GM13976 (cell line): ENCODE measurements at places on chromosomes 3 and 15.

DNA sequence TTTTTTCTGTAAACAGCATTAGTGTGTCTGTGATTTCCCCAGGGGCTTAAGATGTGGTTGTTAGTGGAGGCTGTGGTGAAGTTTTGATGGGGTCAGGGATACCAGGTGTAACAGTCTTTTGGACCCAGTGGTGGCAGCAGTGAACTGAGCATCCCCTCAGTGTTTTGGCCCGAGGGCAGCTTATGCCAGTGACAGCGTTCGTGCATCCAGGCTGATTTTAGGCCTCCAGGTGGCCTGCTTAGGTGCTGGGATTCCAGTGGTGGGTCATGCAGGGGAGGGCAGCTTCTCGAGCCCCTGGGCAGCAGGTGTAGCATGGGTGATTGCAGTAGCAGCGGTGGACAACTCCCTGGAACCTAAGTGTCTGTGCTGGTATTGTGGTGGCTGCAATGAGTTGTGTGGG, 29.2 kb downstream of the STT3B start:
- DNase-seq, result no peak

DNA sequence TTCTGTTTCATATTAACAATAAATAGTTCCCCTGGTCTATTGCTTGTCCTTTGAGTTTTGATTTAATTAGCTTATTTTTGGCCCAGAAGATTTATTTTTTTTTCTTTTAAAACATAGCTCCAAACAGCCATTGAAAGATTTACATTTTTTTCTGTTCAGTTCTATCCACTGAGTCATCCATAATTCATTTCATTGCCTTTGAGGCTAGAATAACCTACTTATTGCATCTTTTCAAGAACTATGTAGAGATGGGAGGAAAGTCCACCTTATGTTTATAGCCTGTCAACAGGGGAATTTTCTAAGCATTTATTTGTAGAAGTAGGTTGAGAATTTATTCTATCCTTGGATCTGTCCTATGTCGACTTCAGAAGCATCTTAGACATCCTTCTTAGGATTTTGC, 53.4 kb upstream of the CHD2 start:
- DNase-seq, result no peak

GRCh38 chr3:170858599-170858998, 11.4 kb downstream of the RPL22L1 start:
- DNase-seq, result no peak

DNA sequence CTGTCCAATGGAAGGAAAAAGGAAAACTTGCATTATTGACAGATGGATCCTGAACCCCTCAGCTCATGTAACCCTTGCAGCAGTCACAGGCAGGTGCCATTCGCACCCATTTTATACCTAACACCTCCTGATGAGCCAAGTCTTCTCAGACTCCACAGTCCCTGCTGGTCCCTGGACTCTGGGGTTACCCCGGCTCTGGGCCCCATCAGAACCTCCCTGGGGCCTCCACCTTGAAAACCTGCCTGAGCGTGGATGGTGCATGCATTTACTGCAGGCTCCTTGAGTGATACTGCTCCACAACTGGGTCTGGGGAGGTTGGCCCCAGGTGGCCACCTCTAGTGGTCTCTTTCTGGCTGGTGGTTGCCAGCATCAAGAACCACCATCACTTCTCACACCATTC, 15.9 kb upstream of the DOCK3 start:
- DNase-seq, result no peak

- DNase-seq, result no peak
Measured at GRCh38 chr3:169551646-169552045, 111.9 kb downstream of the MECOM start.

- DNase-seq, result no peak
Measured at GRCh38 chr15:101175401-101175800, 76.4 kb downstream of the CHSY1 start.

DNA sequence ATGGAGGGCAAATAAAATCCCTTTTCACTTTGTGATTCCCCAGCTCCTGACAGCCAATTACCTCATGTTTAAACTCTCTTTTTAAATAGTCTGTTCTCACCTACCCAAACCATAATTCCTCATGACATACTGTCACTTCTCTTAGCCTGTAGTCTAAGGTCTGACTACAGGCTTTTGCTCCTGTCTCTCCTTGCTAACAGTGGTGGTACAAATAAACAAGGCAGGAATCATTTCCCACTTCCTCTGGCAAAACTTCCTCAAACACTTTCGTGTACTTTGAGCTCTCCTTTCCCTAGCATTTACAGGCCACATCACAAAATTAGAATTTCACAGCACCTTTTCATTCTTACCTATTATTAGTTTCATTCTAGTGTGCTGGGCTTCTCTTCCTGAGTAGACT, 51.8 kb downstream of the ATP8B4 start:
- DNase-seq, result no peak

DNA sequence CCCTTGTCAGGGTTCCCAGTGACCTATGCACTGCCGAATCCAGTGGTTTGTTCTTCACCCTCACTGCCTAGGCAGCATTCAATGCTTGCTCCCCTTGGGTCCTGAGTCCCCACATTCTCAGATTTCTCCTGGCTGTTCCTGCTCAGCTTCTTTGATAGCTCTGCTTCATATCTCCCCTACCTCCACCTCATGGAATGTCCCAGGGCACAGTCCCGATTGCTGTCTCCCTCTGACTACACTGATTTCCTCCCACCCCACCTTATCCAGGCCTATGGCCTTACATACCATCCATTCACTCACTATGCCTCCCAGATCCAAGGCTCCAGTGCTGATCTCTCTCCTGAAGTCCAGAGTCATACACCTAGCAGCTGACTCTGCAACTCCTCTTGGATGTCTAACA, 1.5 kb upstream of the CDHR4 start:
- DNase-seq, result no peak

DNA sequence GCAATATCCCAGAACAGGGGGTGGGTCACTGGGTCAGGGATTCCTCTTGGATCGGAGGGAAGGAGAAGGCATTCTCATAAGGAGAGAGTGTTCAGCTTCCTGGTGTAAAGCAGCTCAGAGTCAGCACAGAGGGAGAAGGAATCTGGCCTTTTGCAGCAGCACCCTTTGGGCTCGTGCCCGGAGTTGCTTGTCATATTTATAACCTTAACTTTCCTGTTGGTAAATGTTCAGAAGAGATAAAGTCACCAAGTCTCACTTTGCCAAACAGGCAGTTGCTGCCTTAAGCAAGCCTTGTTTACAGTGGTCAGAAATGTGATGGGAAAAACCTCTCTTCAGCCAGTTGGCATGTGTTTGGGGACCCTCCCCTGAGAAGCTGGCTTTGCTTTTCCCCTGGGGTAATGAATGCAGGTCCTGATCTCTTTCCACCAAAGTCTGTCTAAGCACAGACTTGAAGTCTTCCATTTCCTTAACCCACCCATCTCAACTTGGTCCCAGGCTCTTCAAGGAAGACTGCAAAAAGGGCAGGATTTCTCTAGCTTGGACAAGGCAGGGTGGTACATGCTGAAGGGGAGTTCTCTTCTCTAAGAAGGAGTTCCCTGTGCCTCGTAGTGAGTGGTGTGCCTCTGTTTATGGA, 206.9 kb upstream of the BHLHE40 start:
- DNase-seq, result no peak

GRCh38 chr15:100787567-100788417, 91.8 kb upstream of the ALDH1A3 start:
- peak; percentile 12 for DNase-seq

DNA sequence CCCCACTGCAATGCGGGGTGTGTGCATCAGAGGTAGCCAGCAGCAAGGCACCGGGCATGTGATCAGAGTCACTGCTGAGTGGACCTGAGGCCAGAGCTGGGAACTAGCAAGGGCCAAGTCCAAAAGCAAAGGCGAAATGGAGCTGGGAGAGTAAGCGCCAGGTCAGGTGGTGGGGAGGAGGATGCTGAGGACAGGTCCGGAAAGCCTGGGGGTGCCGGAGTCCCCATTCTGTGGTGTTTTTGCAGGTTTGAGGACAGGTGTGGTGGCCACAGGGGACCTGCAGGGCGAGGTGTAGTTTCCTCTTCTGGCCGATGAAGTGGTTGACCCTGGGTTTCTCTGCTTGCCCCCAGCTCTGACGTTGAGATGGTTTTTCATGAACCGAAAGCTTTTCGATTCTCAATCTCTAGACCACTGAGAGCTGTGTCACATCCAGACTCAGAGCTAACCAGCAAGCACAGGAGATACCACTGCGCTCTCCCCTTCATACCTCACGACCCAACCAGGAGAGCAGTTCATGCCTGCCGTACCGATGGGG, 35.0 kb upstream of the HES1 start:
- peak; percentile 82 for DNase-seq

- DNase-seq, result no peak
Measured at GRCh38 chr15:89143503-89144162, 55.4 kb downstream of the ABHD2 start.

DNA sequence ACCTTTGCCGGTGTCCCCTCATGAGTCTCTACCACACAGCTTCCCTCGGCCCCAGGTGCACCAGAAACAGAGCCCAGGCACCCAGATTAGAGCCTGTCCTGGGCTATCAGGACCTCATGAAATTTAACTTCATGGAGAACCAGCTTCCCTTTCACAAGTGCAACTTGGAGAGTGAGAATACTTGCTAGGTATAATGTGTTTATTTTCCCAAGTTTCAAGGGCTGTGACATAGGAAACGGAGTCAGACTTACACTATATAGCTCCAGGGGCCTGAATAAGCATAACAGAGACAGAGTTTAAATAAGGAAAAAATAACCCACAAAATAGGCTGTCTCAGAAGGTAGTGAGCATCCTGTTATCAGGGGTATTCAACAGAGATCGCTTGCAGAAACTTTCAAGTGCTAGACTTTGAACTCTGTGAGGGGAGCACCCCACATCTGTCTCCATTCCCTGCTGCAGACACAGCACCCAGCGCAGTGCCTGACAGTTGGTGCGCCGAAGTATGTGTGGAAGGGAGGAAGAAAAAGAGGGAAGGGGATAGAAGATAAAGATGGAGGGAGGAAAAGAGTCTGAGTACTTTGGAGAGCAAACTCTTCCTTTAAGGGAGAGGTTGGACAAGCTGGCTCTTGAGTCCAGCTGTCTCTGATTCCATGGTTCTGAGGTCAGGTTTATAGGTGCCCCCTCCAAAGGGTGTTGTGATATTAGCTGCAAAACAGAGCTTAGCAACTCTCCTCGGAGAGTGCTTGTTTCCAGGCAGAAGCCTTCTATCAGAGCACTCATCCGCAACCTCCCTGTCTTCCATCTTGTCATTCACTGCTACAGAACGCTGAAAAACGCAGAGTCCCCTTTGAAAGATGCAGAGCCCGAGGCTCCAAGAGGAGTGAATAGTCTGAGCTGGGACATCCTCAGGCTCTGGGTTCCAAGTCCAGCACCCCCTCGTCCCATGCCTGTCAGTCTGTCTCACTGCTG, 84.8 kb downstream of the CPN2 start:
- DNase-seq, result no peak

DNA sequence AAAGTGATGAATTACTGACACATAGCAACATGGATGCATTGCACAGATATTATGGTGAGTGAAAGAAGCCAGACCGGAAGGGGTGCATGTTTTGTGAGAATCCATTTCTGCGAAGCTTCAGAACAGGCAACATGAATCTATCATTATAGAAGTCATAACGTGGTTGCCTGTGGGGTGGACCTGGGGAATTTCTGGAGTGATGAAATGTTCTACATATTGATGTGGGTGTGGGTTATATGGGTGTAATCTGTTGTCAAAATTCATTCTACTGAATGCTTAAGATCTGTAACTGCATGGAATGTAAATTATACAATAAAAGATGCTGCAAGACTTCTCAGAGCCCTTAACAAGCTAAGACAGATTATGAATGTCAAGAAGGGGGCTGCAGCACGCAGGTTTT, 25.2 kb upstream of the TSPAN3 start:
- no peak for DNase-seq

- peak; percentile 78 for DNase-seq
Measured at GRCh38 chr3:72887705-72888545, at the start of gene GXYLT2. GXYLT2 (plus strand) TSS chr3:72888046; CDS start chr3:72888234, 188 bp downstream.

DNA sequence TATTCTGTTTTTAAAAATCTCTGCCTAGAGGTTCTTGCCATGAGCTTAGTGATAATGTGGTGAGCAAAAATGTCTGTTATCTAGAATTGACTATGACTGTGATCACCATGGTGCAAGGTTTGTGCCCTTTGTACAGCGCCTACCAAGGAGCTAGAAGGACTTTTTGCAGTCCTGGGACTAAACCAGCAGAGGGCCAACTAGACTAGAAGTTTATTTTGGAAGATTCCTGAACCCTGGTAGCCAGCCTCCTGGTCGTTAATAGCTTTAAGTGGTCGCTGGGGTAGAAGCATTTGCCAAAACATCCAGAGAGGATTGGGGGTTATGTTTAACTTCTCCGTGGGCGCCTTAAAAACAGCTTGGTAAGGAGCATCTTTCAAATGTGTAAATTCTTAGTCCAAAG, 7.8 kb downstream of the SCG5 start:
- DNase-seq, result no peak

GRCh38 chr3:112366522-112366921, 33.6 kb downstream of the CD200 start:
- no peak for DNase-seq

DNA sequence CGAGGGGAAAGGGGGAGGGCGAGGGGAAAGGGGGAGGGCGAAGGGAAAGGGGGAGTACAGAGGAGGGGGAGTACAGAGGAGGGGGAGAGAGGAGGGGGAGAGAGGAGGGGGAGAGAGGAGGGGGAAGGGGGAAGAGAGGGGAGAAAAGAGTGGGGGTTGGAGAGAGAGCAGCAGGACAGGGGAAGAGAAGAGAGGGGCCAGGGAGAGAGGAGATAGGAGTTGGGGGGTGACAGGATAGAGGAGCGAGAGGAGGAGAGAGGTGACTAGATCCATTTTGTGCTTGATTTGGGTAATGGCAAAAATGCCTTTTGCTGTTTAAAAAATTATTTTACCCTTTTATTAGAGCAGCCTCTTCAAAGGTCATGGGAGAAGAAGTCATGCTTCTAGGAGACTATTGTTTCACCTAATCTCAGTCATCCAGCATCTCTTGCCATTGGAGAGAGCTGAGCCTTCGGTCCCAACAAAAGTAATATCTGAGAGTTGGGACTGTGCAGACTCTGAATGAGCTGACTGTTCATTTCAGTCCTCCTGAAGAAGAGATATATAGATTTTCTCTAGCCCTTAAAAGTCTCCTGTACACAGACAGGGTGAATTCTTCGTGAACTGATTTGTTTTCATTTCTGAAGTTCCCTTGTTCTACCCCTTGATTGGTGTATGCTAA, 15.1 kb upstream of the TOP2B start:
- DNase-seq, result no peak

DNA sequence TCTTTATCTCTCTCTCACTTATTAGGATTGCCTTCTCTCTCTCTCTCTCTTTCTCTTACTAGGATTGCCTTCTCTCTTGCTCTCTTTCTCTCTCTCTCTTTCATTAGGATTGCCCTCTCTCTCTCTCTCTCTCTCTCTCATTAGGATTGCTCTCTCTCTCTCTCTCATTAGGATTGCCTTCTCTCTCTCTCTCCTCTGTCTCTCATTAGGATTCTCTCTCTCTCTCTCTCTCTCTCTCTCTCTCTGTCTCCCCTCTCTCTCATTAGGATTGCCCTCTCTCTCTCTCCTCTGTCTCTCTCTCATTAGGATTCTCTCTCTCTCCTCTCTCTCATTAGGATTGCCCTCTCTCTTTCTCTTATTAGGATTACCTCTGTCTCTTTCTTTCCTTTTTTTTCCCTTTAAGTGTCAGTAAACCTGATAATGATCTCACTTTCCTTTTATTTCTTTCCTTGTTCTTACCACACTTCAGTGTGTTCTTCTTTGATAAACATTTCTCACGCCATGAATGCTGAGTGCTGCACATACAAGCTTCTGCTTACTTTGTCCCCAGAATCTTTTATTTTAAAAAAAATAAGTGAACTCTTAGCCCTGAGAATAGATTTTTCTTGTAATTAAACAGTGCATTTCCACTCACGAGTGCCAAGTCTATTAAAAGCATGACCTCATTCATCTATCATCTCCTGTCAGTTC, 243.4 kb upstream of the TBC1D5 start:
- no peak for DNase-seq
